ENCODE measurements at places on chromosomes 3 and 15.

- no peak for DNase-seq
Measured at GRCh38 chr15:71588746-71589145, 221.6 kb upstream of the NR2E3 start.

GRCh38 chr3:17832016-17832415 lies 89.6 kb upstream of the TBC1D5 start:
- no peak for DNase-seq

DNA sequence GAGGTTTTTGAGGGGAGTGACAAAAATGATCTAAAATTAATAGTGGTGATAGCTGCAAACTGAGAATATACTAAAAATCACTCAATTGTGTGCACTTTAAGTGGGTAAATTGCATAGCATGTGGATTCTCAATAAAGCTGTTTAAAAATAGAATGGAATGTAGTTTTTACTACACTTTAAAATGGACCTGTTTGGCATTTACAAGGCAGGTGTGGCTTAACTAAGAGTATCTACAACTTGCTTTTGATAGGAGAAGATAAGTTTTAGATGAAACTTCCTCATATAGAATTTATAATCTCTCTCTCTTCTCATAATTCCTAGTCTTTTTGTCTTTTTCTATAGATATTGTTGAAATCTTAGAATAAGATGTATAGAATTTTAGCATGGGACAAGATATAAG lies 40.3 kb downstream of the THRB start:
- no peak for DNase-seq

DNA sequence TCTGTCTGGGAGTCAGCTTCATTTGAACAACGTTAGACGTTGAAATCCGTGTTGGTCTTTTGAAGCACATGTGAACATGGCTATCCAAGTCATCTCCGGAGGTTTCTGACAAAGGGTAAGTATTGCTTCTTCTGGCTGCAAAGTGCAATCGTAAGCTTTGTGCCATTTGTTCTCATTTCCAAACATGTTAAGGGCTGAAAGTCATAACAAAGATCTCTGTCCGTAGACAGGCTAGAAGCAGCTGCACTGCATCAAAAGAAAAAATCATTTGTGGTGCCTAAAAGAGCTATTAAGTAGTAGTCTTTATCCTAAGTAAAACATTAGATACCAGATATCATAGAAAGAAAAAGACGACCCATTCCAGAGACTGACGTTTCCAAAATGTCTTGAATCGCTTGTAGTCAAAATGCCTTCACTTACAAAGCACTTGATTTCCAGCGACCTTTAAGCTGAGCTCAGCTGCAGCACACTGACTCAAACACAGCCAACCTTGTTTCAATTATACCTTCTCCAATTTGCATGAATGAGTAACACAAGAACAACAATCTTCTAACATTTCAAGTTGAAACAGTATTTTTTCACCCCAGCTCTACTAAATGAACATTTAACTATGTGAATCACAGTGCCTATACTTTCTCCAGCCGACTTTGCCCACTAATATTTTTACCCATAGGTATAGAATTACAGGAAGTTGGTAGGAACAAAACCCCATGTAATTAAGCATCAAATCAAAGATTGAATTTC lies 76.6 kb downstream of the NEDD4 start:
- no peak for DNase-seq

- DNase-seq: no peak
Measured at GRCh38 chr3:87541723-87542122, 265.3 kb upstream of the POU1F1 start.

GRCh38 chr3:11390411-11391131 lies 118.4 kb downstream of the ATG7 start:
- DNase-seq: no peak

GRCh38 chr3:71708476-71709105 lies 16.6 kb downstream of the EIF4E3 start:
- no peak for DNase-seq

- DNase-seq: no peak
Measured at GRCh38 chr3:73073091-73073707, 11.7 kb downstream of the EBLN2 start.

DNA sequence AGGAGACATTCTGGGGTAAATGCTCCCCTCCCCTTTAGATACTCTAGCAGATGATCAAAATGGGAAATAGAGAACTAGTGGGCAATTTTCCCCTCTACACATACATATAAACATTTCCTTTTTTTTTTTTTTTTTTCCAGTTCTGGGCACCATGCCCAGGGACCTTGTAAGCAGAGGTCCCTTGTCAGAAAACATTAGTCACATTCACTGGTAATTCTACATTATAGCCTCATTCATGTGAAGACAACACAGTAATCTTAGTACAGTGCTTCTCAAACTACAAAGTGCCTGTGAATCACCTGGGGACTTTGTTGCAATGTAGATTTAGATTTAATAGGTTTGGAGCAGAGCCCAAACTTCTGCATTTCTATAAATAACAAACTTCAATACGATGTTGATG lies 60.1 kb upstream of the ACTC1 start:
- no peak for DNase-seq

- DNase-seq: no peak
Measured at GRCh38 chr3:16028604-16029003, 145.9 kb upstream of the GALNT15 start.

- DNase-seq: no peak
Measured at GRCh38 chr15:51833772-51834171, 4.3 kb downstream of the TMOD3 start.

GRCh38 chr3:134347551-134347950 lies 26.7 kb downstream of the AMOTL2 start:
- DNase-seq: no peak

- no peak for DNase-seq
Measured at GRCh38 chr15:75729326-75730069, 16.9 kb upstream of the CSPG4 start.

Data from activated naive CD4-positive, alpha-beta T cell (primary cell).